NCI-H2107 (cell line): ENCODE measurements at places on chromosomes 11 and 22.

DNA sequence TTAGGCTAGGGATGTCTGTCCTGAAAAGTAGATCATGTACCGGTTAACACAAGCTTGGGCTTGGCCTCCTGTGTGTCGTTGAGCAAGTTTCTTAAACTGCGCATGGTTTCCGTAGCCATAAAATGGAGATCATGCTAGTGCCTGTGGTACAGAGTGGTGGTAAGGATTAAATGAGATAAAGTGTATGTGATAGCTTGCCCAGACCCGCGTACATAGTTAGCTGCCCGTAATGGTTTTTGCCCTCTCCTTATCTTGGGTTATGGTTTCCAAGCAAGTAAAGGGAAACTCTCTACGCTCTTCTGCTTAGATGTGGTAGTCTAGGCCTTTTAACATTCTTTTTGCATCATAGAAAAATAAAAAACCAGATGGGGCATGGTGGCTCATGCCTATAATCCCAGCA is 11.0 kb upstream of the PTPRJ start:
- no peak for DNase-seq

- no peak for DNase-seq
Observed at GRCh38 chr22:27487600-27488452, 313.7 kb downstream of the MN1 start.

DNA sequence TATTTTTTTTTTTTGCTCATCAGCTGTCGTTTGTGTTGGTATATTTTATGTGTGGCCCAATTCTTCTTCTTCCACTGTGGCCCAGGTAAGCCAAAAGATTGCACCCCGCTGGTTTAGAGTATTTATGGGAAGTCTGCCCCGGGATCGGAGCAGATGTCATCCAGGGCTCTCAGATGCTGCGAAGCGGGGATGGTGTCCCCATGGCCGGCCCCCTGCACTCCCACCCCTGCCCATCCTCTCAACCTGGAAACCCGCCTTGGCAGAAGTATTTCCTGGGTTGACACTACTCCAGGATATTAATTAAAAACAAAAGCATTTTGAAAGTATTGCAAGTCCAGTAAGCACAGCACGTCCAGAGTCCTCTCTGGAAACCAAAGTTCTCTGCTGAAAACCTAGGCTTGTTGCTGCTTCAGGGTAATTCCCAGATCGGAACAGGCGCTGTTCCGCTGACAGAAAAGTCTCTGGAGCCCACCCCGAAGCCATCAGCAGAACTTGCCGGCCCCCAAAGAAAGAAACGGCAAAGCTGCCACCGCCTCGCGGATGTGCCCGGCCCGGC is 833 bp downstream of the SCUBE2 start:
- no peak for DNase-seq

GRCh38 chr11:45337583-45338360 is 51.6 kb upstream of the SYT13 start:
- no peak for DNase-seq

DNA sequence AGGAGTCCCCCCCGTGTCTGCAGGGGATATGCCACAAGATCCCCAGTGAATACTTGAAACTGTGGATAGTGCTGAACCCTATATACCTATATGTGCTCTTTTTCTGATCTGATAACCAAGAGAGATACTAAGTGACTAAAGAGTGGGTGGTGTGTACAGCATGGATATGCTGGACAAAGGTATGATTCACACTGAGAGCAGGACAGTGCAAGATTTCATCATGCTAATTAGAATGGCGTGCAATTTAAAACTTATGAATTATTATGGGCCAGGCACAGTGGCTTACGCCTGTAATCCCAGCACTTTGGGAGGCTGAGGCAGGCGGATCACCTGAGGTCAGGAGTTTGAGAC is 90.2 kb upstream of the ALKBH3 start:
- DNase-seq: no peak
